Stimulated activated CD8-positive, alpha-beta memory T cell treated with anti-CD3 and anti-CD28 coated beads, Interleukin-2, amount 100 ng/mL, for 1 hour (primary cell): ENCODE measurements at places on chromosomes 13 and 19.

DNA sequence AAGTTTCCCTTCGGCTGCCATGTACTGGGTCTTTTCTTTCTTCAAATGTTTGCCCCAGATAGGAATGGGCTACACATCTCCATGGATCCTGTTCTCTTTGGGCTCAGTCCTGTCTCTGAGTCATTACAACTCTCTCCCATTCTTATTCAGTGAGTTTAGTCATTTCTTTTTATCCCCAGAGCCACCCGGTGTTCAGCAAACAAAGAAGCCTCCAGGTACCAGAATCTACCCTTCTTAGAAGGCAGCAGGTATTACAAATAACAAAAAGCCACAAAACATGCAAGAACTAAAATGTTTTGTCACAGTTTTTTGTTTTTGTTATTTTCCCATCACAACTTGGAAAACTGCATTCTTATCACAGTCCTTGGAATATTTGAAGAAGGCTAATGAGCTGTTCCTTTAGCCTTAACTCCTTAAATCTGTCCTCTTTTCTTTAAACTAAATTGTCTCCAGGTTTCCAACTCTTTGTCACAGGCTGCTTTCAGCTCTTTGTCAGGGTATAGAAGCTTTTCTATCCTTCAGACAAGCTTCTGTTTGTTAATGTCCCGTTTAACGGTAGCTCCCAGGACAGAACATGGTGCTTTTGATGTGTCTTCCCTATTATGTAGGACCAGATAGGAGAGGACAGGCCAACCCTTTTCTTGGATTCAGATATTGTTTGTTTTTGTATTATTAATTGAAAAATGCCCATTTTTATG lies 215.5 kb upstream of the HTR2A start:
- DNase-seq: no peak

- no peak for DNase-seq
These were observed 32.4 kb downstream of the RHPN2 start for GRCh38 chr19:33032218-33032781.

- no peak for DNase-seq
These were observed 1.2 kb upstream of the NUP62 start for GRCh38 chr19:49930483-49931011.

- DNase-seq: no peak
These were observed 3.4 kb upstream of the WIZ start for GRCh38 chr19:15453091-15453578.

DNA sequence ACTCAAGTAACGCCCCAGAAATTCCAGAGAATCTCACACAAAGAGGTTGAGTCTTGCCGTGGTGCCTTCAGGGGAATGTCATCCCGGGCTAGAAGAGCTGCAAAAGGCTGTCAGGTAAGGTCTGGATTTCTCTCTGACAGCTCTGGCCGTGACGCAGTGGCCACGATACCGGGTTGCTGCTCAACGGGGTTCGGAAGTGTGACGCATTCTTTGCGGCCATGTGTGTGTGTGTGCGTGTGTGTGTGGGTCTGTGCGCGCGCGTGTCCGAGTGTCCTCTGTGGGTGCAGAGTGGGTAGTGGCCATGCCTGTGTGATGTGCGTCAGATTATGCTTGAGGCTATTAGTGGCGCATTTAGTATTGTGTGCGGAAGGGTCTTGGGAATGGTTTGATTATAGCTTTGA lies 306 bp downstream of the ZNF540 start:
- DNase-seq: peak; percentile 29

DNA sequence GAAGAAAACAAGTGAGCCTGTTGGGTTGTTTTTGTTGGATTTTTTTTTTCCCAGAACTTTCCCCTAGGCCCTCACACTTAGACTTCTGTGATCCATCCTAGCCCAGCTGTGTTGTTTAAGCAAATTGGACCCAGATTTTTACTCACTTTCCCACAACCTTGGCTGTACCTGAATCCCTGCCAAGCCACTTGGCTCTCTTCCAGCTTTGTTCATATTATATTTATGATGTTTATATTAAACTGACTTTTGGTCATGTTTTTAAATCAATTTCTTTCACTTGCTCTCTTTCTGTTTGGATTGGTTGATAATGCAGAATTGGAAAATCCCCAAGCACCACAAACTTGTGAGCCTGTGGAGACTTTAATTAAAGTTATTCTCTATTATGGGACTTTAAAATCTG lies 16.6 kb downstream of the OLFM4 start:
- DNase-seq: no peak

DNA sequence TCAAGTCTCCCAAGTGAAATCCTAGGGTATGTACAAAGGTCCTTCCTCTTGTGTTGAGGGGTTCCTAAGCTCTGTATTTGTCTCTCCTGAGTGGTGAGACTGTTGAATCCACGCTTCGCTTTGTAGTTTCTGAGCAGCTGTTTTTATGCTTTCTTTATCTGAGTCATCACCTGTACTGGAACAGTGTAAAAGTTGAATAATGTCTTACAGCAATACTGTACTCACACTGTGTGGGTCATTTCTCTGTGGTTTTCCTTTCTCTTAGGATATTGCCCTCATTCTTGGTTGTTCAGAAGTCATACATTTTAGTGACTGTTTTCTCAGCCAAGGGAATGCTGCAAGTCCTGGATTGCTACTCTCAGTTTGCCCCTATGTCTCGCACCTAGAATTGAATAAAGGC lies 1596.6 kb downstream of the SLITRK5 start:
- no peak for DNase-seq

- DNase-seq: no peak
These were observed 1539.0 kb downstream of the UQCRFS1 start for GRCh38 chr19:27673986-27674385.

GRCh38 chr19:7901337-7901736 lies 2.3 kb upstream of the MAP2K7 start:
- DNase-seq: no peak

GRCh38 chr13:66807251-66807650 lies 422.9 kb downstream of the PCDH9 start:
- no peak for DNase-seq

GRCh38 chr19:8363803-8364771 lies at the start of gene ANGPTL4:
ANGPTL4 (plus strand) TSS chr19:8364155; CDS start chr19:8364322, 167 bp downstream.
- peak; percentile 20 for DNase-seq

GRCh38 chr19:35055715-35056179 lies 14.2 kb downstream of the HPN start:
- no peak for DNase-seq

- no peak for DNase-seq
These were observed 24.2 kb downstream of the SH3GL1 start for GRCh38 chr19:4376028-4376670.

GRCh38 chr13:99425485-99426341 lies 75.6 kb upstream of the TM9SF2 start:
- DNase-seq: no peak

DNA sequence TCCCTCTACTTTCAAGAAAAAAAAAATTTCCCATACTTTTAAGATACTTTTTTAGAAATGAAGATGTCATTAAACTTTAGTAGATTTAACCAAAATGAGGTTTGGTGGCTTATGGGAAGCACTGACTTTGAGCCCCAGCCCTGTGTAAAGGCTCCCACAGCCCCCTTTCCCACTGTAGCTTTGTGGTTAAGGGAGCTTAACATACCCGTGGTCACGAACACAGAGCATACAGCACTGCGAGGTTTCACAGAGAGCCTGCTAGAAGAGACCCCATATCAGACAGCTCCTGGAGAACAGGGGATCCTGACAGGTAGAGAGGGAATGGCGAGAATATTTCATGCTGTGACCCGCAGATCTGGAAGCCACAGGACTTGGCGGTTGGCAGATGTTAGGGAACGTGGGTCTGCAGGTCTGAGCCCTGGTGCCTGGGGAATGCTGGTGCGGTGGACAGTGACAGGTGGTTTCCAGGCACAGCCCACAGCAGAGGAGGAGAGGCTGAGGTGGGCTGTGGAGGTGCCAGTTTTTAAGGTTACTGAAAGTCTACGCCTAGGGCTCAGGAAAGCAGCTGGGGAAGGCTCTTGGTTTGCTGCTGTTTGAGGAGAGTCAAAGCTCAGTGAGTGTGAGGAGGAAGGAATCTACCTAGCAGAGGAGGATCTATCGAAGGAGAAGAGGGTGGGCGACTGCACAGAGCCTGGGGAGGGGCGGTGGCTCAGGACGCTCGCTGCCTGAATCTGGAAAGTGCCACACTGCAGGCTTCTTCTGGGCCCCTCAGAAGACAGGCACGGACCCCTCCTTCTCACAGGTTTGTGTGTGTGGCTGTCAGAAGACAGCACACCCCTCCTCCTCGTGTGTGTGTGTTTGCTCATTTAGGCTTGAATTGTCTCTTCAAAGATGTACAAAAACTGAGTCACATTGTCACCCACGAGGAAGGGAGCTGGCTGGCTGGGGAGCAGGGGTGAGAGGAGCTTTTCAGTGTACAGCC lies 49.9 kb downstream of the SLC7A9 start:
- no peak for DNase-seq

DNA sequence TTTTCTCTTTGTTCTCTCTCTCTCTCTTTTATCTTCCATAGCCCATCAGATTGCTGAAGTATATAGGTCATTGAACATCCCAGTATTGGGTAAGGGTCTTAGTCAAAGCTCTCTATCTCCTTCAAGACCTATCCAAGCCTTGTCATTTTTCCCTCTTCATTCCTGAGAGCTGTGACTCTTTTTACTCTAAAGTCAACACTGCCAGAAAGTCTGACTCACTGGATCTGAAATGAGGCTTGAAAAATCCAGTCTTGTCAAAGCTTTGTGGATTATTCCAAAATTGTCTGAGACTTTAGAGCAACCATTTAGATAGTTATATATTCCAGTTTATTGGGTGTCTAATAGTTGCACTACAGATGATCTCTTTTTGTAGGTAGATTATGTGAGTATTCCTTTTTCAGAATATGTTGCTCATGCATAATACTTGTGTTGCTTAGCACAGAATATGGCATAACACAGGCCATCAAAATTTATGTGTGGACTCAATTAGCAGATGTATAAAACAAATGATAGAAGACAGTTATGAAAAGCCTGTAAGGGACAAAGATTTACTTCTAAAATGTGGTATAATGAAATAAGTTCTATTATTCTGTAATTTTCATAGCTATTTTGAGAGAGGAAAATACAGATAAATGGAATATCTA lies 389.3 kb upstream of the PCDH9 start:
- DNase-seq: no peak

- DNase-seq: no peak
These were observed 10.9 kb downstream of the ZNF653 start for GRCh38 chr19:11494634-11495285.

DNA sequence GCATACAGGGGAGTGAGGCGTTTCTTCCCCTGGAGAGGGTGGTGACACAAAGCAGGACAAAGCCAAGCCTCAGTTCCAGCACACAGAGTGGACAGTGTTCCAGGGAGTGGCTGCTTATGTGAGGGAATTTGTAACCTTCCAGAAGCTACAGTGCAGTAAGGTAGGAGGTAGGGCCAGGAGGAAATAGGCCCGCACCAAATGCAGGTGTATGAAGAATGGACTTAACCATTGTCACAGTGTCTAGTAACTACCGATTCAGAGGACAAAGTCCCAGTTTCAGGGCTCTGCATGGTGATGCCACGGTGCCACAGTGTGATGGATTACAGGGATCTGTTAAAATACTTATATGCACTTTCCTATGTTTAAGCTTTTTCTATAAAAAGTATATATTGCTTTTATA lies 135.3 kb downstream of the ZIC5 start:
- no peak for DNase-seq

GRCh38 chr13:67224148-67224846 lies 5.8 kb downstream of the PCDH9 start:
- DNase-seq: no peak

DNA sequence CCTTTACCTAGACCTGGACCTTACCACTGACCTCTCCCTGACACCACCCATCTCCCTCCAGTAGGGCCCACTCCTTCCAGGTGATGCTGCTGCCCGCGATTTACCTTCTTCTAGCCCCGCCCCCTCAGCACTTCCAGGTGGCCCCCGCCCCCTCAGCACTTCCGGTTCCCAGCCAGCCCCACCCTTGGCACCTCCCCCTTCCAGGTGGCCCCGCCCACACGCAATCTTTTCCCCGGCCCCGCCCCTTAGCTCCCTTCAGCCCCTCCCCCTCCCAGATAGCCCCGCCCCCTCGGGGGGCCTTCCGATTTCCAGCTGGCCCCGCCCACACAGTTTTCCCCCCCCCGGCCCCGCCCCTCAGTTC lies 586 bp downstream of the LIG1 start:
- peak; percentile 91 for DNase-seq

- no peak for DNase-seq
These were observed 6.1 kb upstream of the CEACAM7 start for GRCh38 chr19:41694196-41694595.
